ENCODE measurements at places on chromosomes 7 and 10.

DNA sequence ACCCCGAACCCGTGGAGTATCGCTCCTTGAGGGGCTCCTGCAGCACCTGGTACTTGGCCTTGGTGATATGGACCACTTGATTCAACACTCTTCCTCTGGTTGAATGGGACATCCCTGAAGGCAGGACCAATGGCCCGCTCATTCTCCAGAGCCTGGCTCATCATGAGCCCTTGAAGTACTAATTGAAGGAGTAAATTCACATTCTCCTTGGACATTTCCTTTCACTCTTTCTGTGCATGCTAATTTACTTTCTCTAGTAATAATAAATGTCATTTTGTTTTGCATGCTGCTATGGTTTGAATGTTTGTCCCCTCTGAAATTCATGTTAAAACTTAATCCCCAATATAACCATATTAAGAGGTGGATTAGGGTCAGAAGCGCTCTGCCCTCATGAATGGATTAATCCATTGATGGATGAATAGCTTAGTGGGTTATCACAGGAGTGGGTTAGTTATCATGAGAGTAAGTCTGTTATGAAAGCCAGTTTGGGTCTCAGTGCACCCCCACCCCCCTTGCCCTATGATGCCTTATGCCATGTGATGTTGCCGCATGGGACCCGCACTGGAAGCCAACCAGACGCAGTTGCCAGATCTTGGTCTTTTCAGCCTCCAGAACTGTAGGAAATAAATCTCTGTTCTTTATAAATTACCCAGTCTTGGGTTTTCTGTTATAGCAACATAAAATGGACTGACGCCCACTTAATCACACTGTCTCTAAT is 23.8 kb downstream of the FGFBP3 start:
- DNase-seq: no peak

DNA sequence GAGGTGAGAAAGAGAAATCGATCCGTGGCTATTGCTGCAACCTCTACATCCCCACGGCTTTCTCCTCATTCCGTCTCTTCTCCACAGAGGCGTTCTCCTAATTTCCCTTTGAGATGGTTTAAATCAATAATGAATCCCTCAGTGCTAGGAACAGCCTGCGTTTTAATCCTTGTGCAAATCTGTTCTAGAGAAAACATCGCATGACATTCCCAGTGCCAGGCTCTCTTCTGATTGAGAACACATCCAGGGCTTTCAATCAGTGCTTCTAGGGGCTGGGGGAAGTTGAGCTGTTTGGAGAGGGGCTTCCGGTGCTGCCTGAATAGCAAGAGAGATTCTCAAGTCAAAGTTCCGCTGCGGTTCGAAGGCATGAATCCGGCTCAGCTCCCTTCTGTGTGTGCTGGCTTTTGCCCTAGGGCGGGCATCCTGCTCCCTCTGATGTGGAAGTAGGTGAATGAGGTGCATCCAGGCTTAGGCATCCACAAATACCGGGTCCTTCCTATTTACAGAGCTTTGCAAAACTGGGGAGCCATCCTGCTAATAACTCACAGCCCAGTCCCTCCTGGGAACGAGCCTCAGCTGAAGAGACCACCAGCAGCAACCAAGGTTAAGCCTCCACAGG is 62.8 kb downstream of the CHST15 start:
- no peak for DNase-seq

DNA sequence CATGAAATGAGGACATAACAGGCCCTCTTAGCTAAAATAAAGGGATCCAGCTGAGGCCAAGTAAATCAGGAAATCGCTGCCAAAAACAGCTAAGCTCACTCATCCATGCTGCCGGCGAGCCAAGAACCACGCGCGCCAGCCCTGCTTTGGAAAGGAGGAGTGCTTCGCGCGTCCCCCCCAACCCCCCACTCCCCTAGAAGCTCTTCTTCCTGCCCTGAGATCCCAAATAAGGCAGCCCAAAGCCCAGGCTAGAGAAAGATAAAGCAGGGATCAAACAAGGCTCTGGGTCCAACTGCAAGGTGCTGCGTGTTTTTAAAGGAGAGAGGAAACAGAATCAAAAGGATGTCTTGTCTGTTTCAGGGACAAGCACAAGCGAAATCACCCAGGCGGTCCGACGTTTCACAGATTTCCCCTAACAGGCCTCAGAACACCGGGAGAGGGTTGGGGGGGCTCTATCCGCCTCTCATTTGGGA is 168.3 kb upstream of the AUTS2 start:
- no peak for DNase-seq

DNA sequence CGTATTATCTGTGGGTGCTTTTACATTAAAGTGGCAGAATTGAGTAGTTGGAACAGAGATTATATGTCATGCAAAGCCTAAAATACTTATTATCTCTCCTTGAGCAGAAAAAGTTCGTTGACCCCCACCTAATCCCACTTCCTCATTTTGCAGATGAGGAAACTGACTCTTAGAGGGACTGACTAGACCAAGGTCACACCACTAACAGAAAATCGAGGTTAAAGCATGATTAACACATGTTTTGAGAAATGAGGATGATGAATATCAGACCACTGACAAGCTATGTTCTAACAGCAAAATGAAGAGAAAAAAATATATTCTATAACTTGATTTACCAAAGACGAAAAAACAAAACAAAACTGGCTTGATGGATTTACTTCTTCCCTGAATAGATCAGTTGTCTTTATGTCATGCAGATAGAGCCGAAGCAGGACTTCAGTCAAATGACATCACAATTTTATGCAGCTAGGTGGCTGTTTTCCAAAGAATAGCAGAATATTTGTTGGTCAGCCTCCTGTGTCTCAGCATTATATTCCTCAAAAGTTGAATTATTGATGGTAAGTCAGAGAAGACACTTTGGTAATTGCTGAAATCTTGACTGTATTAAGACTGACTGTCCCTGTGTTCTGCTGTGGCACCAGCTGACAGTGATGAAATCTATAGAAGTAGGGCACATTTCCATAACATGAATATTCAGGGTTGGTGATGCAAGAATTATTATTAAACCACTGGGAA is 24.2 kb upstream of the SMIM30 start:
- no peak for DNase-seq

GRCh38 chr7:90611115-90611514 is 15.0 kb downstream of the CDK14 start:
- no peak for DNase-seq

DNA sequence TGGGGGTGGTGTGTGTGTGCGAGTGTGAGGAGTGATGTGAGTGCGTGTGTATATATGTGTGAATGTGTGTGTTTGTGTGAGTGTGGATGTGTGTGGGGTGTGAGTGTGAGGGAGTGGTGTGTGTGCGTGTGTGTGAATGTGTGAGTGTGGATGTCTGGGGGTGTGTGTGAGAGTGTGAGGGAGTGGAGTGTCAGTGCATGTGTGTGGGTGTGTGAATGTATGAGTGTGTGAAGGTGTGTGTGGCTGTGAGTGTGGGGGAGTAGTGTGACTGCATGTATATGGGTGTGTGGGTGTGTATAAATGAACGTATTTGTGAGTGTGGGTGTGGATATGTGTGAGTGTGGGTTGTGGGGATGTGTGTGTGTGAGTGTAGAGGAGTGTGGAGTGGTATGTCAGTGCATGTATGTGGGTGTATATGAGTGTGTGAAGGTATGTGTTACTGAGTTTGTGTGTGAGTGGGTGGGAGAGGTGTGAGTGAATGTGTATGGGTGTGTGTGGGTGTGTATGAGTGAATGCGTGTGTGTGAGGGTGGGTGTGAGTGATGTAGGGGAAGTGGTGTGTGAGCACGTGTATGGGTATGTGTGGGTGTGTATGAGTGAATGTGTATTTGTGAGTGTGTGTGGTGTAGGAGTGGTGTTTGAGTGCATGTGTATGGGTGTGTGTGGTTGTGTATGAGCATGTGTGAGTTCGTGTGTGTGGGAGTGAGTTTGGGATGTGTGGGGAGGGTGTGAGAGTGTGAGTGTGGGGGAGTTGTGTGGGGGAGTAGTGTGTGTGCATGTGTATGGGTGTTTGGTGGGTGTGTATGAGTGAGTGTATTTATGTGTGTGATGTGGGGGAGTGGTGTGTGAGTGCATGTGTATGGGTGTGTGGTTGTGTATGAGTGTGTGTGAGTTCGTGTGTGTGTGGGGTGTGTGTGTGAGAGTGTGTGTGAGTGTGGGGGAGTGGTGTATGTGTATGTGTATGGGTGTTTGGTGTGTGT is 28.5 kb upstream of the NUB1 start:
- no peak for DNase-seq

DNA sequence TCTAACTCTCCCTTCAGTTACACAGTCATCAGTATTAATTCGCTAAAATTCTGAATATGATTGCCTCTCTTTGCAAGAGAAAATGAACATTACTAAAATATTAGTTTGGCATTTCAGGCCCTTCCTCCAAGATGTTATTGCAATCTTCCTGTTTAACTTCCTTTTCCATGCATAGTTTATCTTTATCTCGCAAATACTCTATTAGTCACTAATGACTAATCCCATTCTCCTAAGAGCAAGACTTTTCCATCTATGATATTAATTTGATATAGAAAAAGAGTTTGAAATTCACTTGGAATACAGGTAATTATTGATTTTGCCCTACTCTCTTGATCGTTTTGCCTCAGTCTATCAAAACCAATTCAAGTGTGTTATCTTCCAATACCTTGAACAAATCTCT is 41.8 kb upstream of the SEMA3A start:
- no peak for DNase-seq

DNA sequence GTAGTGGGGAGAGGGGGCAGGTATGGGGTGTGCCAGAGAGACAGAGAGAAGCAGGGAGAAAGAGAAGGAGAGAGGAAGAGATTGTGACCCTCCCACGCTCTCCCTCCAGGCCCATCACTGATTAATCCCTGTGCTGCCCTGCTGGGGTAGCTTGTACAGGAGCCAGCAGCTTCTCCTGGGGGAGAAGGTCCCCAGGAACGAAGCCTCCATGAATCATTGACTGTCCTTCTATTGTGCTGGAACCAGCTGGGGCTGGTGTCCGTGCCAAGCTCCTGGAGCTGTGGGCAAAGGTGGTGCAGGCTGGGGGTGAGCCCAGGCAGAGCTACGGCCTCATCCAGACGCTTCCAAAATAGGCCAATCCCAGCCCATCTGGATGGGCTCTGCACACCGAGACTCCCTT is 20.9 kb downstream of the AQP1 start:
- no peak for DNase-seq

DNA sequence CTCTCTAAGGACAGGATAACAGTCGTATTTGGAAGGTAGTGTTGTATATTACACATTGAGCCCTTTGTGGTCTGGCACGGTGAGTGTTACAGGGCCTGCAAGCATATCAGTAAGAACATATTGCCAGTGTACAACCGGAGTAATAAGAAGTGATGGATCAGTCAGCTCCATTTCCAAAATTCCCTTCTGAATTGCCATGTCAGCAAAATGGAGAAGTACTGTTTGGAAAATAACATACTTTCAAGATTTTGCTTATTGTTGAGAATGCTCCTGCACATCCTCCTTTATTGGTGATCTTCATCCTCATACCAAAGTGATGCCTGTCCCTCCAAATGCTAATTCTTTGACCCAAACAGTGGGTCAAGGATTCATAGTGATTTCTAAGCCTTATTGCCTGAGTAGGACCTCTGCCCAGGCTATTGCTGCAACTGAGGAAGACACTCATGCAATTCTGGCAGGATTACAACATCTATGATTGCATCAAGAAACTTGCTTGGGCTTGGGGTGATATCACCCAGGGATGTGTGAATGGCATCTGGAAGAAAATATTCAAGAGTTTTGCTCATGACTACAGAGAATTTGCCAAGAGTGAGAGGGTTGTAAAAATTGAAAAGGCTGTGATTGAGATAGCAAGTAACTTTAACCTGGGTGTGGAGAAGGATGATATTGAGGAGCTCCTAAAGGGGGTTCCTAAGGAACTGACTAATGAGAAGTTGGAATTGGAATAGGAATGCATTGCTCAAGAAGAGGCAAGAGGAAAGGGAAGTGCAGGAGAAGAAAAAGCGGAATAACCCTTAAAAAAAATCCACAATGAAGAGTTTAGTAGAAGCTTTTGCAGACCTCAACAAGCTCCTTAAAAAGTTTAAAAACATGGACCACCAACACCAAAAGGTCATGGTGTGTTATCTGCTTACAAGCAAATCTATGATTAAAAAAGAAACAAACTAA is 452.2 kb upstream of the SORCS1 start:
- DNase-seq: no peak

DNA sequence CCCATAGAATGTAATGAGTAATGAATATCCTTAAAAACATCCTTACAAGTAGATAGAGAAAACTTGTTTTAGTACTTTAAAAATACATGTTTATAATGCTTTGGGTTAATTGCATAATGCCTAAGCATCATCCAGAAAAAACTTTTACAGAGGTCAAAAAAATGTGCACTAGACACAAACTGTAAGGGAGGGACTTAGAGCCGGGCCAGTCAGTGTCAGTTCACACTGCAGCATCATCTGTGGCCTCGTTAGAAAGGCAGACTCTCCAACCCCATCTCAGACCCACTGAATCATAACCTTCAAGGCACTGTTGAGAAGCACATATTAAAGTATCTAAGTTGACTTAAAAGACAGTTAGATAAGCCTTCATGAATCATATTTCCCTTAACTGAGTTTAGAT is 230.1 kb upstream of the PRPS1L1 start:
- no peak for DNase-seq

DNA sequence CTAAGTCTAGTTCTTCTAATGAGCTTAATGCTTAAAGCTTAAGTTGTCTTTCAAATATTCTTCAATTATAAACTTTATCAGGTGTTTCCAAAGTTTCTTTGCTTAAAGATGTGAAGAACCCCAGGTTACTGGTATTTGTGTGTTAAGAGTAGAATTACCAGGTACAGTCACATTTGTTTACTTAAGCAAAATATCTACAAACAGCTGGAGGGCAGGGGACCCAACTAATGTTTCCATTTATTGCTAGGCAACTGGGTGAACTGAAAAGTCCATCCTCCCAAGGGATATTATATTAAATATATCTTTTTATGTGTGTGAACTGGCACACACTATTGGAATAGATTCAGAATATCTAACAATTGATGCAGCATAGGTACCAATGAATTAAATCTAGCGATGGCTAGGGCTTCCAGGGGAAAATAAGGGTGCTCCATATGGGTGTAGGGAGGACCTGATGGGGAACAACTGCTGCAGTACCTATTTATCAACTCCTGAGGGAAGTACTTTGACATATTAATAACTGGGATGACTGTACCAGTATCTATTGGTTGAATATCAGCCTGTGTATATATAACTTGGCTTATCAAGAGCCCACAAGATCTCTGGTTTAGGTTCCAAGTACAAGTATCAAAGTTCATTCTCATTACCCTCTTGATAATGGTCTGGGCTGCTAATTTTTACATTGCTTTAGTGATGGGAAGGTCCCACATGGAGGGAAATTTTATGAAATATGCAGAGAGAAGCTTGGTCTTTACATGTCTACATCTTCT is 10.3 kb upstream of the AGR3 start:
- DNase-seq: no peak

DNA sequence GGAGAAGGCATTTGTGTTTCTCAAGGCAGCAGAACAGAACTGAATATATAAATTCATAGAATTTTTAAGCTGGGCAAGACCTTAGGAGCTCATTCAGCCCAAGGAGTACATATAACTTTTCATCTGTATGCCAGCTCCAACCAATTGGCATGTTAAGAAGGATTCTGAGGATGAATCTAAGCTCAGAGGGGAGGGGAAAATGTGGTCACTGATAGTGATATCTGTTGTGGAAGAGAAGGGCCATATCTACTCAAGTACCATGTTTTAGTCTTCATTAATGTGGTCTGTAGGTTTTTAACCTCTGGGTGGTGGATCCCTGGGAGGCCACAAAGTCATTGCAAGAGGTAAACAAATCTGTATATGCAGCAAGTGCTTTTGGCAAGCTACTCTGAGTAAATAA is 6.4 kb downstream of the CALD1 start:
- no peak for DNase-seq
